ENCODE measurements at places on chromosomes 16 and 17.
A peak's percentile ranks its signal among the peaks of the same experiment; 100 is the strongest.

- no peak overlapping the region for H3K27ac ChIP-seq
- H3K36me3 ChIP-seq = no peaks in the 10 kb centered on the region
- H3K4me1 ChIP-seq = peaks cover 18% of the 10 kb centered on the region
Observed at GRCh38 chr16:86926181-86927094, 348.1 kb downstream of the FOXL1 start.

DNA sequence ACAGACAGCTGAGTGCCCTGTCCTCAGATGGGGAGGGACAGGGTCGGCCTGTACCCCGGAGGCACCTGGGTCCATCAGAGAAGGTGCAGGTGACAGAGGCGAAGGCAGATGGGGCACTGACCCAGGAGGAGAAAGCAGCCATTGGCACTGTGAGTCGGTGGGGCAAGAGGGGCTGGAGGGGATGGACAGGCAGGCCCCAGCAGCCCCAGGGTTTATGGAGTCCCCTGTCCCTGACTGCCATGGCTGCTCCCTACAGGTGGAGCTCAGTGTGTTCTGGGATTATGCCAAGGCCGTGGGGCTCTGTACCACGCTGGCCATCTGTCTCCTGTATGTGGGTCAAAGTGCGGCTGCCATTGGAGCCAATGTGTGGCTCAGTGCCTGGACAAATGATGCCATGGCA, 32.1 kb downstream of the ANKRD40 start:
- no peaks in the 10 kb centered on the region for H3K27me3 ChIP-seq
- H3K4me3 ChIP-seq = no peak overlapping the region
- no peak overlapping the region for H3K27ac ChIP-seq
- H3K36me3 ChIP-seq = no peaks in the 10 kb centered on the region
- H3K4me1 ChIP-seq = peaks cover 3% of the 10 kb centered on the region

- DNase-seq = peak; percentile 76
- H3K4me1 ChIP-seq = no peaks in the 10 kb centered on the region
- H3K36me3 ChIP-seq = peaks cover 17% of the 10 kb centered on the region
Observed at GRCh38 chr16:50313596-50314478, 47.5 kb downstream of the ADCY7 start.

GRCh38 chr16:76818606-76819181, 372.3 kb upstream of the MON1B start:
- H3K36me3 ChIP-seq = no peaks in the 10 kb centered on the region
- H3K27me3 ChIP-seq = no peaks in the 10 kb centered on the region
- no peak overlapping the region for H3K4me3 ChIP-seq
- H3K27ac ChIP-seq = no peak overlapping the region

DNA sequence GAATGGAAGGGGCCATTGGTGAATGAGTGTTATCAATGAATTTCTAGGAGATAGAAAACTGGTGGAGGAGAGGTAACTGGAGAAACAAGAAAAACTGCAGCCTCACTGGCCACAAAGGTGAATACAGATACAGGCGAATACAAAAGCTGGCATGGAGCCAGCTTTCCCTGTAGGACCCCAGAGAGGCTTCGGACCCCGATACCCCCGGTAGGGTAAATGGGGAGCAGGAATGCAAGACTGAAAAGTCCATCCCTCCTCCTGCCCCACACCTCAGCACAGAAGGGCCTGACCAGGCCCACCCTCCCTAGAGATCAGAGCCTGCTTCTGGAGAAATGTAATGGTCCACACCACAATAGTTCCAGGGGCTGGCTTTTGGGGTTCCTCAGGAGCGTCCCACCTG, 4.9 kb upstream of the MYLK3 start:
- peaks cover 12% of the 10 kb centered on the region for H3K27me3 ChIP-seq
- no peaks in the 10 kb centered on the region for H3K36me3 ChIP-seq
- H3K4me3 ChIP-seq = no peak overlapping the region
- H3K27ac ChIP-seq = no peak overlapping the region

- H3K36me3 ChIP-seq = peaks cover 15% of the 10 kb centered on the region
- no peaks in the 10 kb centered on the region for H3K27me3 ChIP-seq
- H3K4me3 ChIP-seq = no peak overlapping the region
Observed at GRCh38 chr17:58491510-58492045, 3.4 kb upstream of the HSF5 start.

GRCh38 chr16:66844009-66844341, 239 bp upstream of the CA7 start:
- no peak overlapping the region for H3K27ac ChIP-seq
- no peaks in the 10 kb centered on the region for H3K4me1 ChIP-seq
- H3K36me3 ChIP-seq = no peaks in the 10 kb centered on the region
- peaks cover 51% of the 10 kb centered on the region for H3K27me3 ChIP-seq
- H3K4me3 ChIP-seq = no peak overlapping the region
